ENCODE measurements at places on chromosomes 2 and 18.

GRCh38 chr18:63705401-63705800, 2.6 kb downstream of the SERPINB11 start:
- DNase-seq = no peak

DNA sequence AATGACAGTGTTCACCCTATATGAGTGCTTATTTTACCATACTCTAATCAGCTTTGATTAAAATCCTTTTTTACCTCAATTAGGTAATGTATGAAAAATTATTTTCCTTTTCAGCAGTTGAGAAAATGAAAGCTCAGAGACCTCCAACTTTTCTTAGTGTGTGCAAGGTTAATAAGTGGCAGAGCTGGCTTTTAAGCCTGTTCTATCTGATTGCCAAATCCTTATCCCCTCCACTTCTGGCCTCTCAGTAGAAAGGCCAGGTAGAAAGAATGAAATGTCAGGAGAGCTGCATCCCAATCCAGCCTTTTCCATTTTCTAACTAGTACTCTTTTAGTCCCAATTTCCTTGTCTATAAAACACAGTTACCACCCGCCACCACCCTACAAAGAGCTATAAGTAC, 67.6 kb upstream of the LCLAT1 start:
- no peak for DNase-seq

GRCh38 chr18:832085-832681, 20.1 kb upstream of the YES1 start:
- no peak for DNase-seq

DNA sequence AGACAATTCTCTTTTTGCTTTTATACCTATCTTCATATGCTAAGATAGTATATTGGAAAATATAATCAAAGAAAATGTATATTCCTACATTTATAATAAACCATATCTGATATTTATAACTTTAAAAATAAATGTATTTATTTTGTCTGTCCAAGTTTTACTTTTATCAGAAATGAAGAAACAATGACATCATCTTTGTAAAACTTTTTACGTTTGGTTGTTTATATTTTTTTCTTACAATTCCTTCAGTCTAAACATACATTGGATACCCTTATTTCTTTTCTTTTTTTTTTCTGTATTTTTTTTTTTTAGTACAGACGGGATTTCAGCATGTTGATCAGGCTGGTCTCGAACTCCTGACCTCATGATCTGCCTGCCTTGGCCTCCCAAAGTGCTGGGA, 1577.0 kb upstream of the SLC39A10 start:
- no peak for DNase-seq

GRCh38 chr18:72456802-72457201, 87.3 kb downstream of the CBLN2 start:
- DNase-seq = no peak

DNA sequence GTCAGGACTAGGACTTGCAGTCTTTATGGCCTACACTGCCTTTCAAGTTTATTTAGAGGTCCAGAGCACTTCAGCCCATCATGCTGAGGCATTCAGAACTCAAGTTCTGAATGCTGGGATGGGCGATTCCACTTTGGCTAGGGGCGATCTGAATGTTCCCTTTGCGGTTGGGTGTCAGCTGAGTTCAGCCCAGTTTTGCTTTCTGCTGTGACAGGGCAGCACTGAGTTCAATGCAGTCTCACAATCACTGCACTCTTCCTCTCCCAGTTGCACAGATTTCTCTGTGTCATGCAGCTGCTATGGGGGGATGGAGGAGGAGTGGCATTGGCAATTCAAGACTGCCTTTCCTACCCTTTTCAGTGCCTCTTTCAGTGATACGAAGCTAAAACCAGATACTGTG, 1232.0 kb upstream of the FAM98A start:
- DNase-seq = no peak

- peak; percentile 67 for DNase-seq
These were observed 35.1 kb upstream of the RASGRP3 start for GRCh38 chr2:33441235-33441810.

- DNase-seq = no peak
These were observed 37.9 kb downstream of the FAM210A start for GRCh38 chr18:13688191-13689136.

GRCh38 chr2:176753752-176754474, 458.7 kb upstream of the HNRNPA3 start:
- DNase-seq = no peak

- DNase-seq = no peak
These were observed 122.1 kb upstream of the RMDN2 start for GRCh38 chr2:37802899-37803379.

DNA sequence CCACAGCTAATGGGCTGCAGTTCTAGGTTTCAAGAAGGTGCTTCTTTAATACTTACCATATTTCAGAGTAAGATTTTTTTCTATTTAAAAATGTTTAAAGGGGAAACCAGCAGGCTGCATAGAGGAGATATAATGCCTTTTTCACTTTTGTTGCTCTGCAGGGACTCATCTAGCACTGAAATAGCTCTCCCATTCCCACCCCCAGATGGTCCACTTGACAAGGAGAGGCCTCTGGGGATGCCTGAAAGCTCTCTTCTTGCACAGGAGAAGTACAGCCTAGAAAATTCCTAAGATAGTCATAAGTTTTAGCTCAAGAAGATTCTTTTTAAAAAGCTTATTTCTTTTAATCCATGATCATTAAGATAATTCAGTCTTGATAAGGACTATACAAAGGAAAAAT, 126.4 kb downstream of the CDH2 start:
- DNase-seq = no peak

- no peak for DNase-seq
These were observed 273.7 kb downstream of the NOL4 start for GRCh38 chr18:33951031-33951430.

- no peak for DNase-seq
These were observed 38.1 kb downstream of the RHOB start for GRCh38 chr2:20484810-20485611.

DNA sequence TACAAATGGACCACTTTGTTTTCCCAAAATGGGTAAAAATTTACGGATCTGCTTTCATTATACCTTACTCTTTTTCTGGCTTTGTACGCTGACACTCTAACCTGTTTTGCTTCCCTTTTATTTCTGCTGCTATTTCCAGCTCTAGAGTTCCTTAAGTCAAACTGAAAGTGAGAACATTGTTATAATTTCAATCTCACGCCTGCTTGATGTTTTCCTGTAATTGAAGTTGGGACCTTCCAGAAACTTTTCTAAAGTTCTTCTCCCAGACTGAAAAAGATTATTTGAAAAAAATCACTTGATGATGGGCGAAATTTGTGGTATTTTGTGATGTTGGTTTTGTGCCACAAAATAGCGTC, 1.8 kb downstream of the GLS start:
- no peak for DNase-seq
